ENCODE measurements at places on chromosomes 7 and 10.
A peak's percentile ranks its signal among the peaks of the same experiment; 100 is the strongest.

GRCh38 chr10:77614778-77615625 is 22.6 kb downstream of the KCNMA1 start:
- DNase-seq, result no peak

DNA sequence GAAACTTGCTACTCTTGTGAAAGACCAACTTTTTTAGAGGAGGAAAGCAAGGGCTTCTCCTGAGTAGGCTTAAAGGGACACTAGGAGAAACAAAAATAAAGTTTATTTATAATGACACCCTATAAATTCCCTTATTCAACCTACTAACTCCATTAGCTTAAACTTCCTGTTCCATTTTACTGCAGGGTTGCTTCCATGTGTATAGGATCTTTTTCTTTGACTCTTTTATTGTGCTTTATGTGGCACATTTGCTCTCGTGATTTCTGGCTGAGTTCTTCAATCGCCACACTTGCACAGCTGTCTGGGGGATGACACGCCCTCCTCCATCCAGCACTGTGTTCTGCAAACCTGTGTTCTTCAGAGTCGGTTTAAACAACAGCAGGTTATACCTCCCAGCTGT is 225.7 kb upstream of the NPVF start:
- no peak for DNase-seq

GRCh38 chr7:79528421-79528820 is 75.0 kb upstream of the MAGI2 start:
- peak; percentile 74 for DNase-seq

- no peak for DNase-seq
Measured at GRCh38 chr10:113140143-113141011, 190.3 kb downstream of the TCF7L2 start.

DNA sequence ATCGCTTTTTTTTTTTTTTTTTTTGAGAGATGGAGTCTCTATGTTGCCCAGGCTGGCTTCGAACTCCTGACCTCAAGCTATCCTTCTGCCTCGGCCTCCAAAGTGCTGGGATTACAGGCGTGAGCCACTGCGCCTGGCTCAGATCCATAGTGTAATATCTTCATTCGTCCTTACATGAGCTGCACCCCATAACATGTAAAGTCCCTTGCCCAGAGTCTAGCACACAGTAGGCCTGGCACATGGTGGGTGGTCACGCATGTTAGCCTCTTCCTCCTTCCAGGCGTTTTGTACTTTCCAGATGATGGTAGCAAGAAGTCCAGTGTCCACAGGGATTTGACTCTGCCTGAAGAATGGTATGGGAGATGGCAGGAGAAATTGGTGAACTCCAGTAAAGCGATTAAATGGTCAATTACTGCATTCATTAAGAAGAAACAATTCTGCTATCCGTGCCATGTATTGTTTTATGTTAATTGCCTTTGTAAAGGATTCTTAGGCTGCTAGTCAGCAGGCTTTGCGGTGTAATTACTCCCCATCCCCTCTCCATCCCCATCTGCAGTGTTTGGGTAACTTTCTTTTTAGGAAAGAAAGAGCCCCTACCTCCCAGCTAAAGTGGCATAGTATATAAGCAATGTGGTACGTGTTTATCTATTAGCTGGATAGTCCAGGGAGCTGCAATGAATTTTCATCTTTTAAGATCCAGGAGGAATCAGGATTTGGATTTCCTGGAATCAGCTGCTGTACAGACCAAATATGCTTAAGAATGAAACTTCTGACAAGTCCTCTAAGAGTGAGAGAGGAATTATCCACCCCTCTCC is 1.2 kb downstream of the TPST1 start:
- no peak for DNase-seq

DNA sequence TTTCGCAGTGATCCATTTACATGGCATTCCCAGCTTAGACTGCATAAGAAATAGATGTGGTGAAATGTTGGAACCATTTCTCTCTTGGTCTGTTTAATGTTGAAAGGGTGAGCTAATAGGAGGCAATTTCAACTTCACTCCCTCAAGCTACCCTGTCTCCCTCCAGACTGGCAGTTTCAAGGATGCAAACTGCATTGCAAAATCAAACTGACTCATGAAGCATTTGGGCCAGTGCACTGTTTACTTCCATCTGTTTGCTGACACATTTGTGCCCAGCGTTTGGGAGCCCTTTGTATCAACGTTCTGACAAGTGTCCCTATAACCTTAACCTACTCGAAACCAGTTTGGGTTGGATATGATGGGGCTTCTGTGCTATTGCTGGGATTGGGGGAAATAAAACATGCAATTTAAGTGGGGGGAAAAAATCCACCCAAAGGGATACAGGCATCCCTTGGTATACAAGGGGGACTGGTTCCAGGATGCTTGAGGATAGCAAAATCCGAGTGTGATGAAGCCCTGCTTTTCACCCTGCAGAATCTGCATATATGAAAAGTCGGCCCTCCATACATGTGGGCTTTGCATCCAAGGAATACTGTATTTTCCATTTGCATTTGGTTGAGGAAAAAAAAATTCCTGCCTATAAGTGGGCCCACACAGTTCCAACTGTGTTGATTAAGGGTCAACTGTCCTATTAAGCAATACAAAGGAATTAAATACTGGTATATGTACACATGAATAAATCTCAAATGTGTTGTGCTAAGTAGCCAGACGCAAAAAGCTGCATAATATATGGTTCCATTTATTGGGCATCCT is 15.6 kb downstream of the RHEB start:
- DNase-seq, result no peak

- DNase-seq, result no peak
Measured at GRCh38 chr10:63700631-63701156, 179.5 kb downstream of the REEP3 start.

DNA sequence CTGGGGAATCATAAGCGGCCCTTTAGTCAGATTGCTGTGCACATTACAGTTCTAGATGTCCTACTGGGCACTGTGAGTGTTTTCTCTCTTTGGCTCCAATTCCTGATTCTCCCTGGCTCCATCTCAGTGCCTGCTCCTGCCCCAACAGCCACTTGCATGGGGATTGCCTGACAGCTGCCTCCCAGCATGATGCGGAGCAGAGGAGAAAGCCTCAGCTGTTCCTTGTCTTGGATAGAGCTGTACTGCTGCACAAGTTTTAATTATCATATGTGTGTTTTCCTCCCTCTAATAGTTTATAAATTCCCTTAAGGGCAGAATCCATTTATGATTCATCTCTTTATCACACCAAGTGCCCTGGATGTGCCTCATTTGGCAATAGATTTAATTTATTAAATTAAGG is 285.8 kb upstream of the COBL start:
- no peak for DNase-seq

- no peak for DNase-seq
Measured at GRCh38 chr7:103293526-103293925, 3.7 kb upstream of the PMPCB start.

DNA sequence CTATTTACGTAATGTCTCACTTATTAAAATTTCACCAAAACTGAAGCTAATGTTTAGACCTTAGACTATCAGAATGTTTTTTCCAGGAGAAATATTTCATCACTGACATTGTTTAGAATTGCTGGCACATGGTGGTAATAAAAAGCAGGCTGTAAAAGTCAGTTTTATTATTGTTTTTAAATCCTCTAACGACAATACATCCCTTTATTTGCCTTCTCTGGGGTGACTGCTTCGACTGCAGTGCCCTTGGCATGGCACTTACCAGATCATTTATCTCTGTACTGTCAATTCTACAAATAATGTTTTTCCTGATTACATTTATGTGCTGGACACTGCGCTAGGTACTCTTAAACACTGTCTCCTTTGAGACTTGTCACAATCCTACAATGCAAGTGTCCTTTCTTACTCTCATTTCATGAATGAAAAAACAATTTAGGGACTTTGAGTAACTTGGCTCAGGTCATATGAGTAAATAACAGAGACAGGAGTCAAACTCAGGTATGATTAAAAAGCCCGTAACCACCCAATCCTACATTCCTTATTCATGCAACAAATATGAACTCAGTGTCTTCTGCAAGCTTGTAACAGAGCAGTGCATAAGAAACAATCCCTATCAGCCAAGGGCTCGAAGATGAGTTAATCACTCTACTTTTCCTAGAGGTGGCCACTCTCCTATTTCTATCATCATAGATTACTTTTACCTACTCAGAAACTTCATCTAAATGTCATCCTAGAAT is 5.6 kb upstream of the ING3 start:
- no peak for DNase-seq

DNA sequence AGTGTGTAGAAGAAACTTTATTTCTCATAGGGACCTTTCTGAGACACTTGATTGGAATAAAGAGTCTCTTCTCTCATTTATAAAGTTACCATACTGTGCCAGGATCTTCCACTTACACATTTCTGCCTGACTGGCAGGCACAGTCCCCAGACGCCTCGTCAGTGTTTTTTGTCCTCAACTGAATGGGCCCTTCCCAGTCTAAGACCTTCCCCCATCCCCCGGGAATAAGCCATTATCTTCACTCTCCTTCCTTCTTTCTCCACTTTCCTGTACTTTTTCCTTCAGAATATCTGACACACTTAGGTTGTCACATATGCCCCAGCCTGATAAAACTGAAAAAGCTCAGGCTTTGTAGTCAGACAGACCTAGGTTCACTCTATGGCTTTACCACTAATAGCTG is 35.3 kb upstream of the KCNIP2 start:
- DNase-seq, result no peak

- no peak for DNase-seq
Measured at GRCh38 chr10:14971867-14972448, 12.8 kb downstream of the MEIG1 start.

GRCh38 chr10:128526791-128527375 is 400.7 kb upstream of the MKI67 start:
- DNase-seq, result peak; percentile 81

- no peak for DNase-seq
Measured at GRCh38 chr7:115198143-115198542, 276.2 kb downstream of the MDFIC start.

- peak; percentile 95 for DNase-seq
Measured at GRCh38 chr7:117088623-117089194, 135.4 kb downstream of the ST7 start.

DNA sequence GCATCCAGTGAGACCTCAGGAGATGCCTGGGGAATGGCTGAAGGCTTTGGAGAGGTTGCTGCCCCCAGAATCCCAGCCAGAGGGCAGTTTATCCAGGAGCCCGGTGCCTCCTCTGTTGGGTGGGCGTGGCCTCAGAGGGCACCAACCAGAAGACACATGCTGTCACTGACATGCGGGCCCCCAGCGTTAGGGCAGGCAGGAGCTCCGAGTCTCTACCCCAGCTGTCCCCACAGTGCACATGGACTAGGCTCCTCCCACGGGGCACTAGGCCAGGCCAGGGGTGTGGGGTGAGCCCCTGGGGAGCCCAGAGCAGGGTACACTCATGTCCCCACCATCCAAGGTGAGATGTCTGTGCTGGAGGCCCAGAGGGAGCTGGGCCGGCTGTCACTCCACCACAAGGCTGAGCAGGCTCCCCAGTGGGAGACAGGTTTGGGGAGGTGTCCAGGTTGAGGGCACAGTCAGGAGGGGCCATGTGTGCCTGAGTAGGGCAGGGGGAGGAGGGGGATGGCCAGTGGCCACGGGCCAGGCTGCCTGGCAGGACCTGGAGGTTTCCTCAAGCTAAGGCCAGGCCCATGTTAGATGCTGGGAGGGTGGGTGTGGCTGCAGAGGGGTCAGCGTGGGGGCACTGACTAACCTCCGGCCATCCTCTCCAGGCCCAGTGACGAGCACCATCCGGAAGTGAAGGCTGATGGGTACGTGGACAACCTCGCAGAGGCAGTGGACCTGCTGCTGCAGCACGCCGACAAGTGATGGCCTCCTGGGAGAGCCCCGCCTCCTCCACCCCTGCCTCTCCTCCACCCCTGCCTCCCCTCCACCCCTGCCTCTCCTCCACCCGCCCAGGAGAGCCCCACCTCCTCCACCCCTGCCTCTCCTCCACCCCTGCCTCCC is 131.3 kb downstream of the FAM53B start:
- no peak for DNase-seq

GRCh38 chr7:39686261-39686924 is 63.0 kb downstream of the RALA start:
- no peak for DNase-seq

GRCh38 chr7:24108906-24109376 is 175.0 kb upstream of the NPY start:
- no peak for DNase-seq

DNA sequence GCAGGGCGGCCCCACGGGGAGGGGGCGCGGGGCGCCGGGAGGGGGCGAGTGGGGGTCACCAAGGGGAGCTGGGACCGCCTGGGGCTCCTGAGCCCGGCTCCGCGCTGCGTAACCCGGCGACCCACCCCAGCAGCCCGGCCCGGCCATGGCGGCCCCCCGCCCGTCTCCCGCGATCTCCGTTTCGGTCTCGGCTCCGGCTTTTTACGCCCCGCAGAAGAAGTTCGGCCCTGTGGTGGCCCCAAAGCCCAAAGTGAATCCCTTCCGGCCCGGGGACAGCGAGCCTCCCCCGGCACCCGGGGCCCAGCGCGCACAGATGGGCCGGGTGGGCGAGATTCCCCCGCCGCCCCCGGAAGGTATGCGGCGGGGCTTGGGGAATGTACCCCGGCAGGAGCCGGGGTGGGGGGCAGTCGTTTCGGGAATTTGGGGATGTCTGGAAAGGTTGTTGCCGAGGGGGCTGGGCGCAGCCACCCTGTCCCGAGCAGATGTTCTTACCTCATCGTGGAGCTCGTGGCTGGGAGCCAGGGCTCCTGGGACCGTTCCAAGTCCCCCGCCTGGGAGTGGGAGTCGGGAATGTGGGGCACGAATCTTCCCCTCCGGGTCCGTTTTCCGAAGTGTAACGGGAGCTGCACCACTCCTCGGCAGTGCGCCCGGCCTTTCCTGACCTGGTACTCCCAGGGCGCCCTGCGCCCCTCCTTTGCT is 431 bp downstream of the ZYX start:
- peak; percentile 14 for DNase-seq

- DNase-seq, result no peak
Measured at GRCh38 chr7:152072421-152072820, 46.9 kb downstream of the GALNT11 start.

GRCh38 chr7:105376908-105377533 is 11.7 kb downstream of the SRPK2 start:
- no peak for DNase-seq

- no peak for DNase-seq
Measured at GRCh38 chr10:76459016-76459730, 1027.7 kb downstream of the LRMDA start.

GRCh38 chr7:81487516-81487915 is 282.3 kb downstream of the HGF start:
- DNase-seq, result no peak

DNA sequence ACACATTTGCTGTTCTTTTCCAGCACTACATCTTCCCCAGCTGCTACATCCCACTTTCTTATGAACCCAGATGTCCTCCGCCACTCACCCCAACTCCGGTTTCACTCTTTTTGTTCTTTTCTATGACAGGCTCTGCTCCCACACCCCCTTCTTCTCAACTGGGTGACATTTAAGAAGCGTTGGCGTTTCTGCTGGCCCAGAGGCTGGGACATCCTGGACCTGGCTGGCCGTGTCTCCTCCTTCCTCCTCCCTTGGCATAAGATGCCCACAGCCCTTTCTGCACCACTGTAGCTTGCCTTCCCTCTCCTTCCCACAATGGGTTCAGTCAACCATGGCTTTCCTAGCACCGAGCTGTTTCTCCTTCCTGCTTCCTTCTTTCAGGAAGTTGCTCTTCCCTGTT is 9.4 kb upstream of the CALML5 start:
- DNase-seq, result no peak

GRCh38 chr10:80701706-80702105 is 164.0 kb downstream of the SH2D4B start:
- DNase-seq, result no peak

Data from DMS79 treated with DMSO at 0.1 percent for 48 hours (cell line).